T-cell (primary cell): ENCODE measurements at places on chromosomes 5 and 9.

DNA sequence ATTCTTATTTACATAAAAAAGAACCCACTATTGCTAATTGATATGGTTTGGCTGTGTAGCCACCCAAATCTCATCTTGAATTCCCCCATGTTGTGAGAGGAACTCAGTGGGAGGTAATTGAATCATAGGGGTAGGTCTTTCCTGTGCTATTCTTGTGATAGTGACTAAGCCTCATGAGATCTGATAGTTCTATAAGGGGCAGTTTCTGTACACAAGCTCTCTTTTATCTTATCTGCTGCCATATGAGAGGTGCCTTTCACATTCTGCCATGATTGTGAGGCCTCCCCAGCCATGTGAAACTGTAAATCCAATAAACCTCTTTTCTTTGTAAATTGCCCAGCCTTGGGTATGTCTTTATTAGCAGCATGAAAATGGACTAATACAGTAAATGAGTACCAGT is 58.2 kb upstream of the PRR16 start:
- no peak overlapping the region for H3K27ac ChIP-seq
- H3K27me3 ChIP-seq, result no peaks in the 10 kb centered on the region
- DNase-seq, result no peak
- H3K4me1 ChIP-seq, result no peaks in the 10 kb centered on the region
- H3K36me3 ChIP-seq, result no peaks in the 10 kb centered on the region
- no peak overlapping the region for H3K4me3 ChIP-seq

DNA sequence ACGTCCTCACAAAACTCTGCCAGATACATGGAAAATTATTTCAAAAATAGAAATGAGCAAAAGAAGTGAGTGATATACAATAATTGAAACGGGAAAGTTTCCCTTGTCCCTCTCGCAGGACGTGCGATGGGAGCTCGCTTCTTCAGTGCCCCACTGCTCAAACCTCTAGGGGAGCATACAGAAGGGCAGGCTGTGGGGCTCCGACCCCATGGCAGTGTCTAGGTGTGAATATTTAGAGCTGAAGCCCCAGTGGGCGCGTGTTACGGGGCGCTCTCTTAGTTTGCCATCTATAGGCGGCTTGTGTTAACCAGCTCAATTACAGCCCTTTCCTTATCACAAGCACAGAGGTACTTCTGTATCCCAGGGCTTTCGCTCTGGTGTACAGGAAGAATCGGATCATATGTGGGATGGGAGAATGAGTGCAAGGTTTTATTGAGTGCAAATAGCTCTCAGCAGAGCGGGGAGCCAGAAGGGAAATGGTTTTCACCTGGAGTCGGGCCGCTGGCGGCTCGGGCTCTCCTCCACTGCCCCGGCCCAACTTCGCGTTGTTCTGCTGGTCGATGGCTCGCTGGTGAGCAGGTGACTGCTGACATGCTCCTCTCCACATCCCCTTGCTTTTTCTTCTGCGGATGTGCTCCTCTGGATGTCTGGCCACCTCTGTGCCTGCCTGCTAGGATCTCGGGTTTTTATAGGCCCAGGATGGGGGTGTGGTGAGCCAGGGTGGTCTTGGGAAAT is 334.0 kb upstream of the PTPRD start:
- no peaks in the 10 kb centered on the region for H3K4me1 ChIP-seq
- H3K27me3 ChIP-seq, result no peaks in the 10 kb centered on the region
- no peak for DNase-seq
- H3K4me3 ChIP-seq, result no peak overlapping the region

GRCh38 chr5:55231919-55232270 is 1.5 kb downstream of the CCNO start:
- H3K4me1 ChIP-seq, result peaks cover 52% of the 10 kb centered on the region
- DNase-seq, result no peak
- H3K27ac ChIP-seq, result no peak overlapping the region
- no peak overlapping the region for H3K4me3 ChIP-seq
- peaks cover 37% of the 10 kb centered on the region for H3K27me3 ChIP-seq

DNA sequence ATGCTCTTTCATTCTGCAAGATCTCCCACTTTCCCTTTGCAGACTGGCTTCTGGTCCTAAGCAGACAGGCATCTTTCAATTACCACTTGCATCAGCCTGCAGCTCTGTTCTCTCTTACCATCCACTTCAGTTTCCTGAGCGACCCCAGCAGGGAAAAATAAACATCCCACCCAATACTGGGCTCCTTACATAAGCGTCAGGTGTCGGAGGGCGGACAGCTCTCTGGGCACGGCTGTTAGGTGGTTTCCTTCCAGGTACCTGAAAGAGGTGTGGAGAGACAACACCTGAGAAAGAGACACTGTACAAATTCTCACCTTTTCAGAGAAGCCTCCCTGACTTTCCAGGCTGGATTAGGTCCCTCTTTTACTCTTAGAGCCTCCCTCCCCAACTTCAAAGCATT is 145.1 kb upstream of the PANK3 start:
- DNase-seq, result no peak
- H3K36me3 ChIP-seq, result no peaks in the 10 kb centered on the region
- H3K27ac ChIP-seq, result no peak overlapping the region
- H3K27me3 ChIP-seq, result no peaks in the 10 kb centered on the region
- no peaks in the 10 kb centered on the region for H3K4me1 ChIP-seq
- H3K4me3 ChIP-seq, result no peak overlapping the region

GRCh38 chr9:120913647-120914264 is 12.8 kb downstream of the TRAF1 start:
- no peak for DNase-seq
- no peak overlapping the region for H3K4me3 ChIP-seq
- no peaks in the 10 kb centered on the region for H3K27me3 ChIP-seq
- H3K36me3 ChIP-seq, result peaks cover 88% of the 10 kb centered on the region
- H3K27ac ChIP-seq, result no peak overlapping the region
